ENCODE measurements at places on chromosomes 2 and 18. TPM values are rescaled to one million over a fixed set of nuclear protein-coding genes. Genes with fewer than 3 reads are reported as not detected.

PPP4R1 gene
- 48.6 TPM for polyA plus RNA-seq

GRCh38 chr18:55587418-55588110 lies 428 bp downstream of the TCF4 start:
- DNase-seq, result peak; percentile 78

ERICH2 gene
- 4.6 TPM for polyA plus RNA-seq

SLC14A1 gene
- polyA plus RNA-seq, result 0.31 TPM

IL36RN gene
- polyA plus RNA-seq, result not detected

DNA sequence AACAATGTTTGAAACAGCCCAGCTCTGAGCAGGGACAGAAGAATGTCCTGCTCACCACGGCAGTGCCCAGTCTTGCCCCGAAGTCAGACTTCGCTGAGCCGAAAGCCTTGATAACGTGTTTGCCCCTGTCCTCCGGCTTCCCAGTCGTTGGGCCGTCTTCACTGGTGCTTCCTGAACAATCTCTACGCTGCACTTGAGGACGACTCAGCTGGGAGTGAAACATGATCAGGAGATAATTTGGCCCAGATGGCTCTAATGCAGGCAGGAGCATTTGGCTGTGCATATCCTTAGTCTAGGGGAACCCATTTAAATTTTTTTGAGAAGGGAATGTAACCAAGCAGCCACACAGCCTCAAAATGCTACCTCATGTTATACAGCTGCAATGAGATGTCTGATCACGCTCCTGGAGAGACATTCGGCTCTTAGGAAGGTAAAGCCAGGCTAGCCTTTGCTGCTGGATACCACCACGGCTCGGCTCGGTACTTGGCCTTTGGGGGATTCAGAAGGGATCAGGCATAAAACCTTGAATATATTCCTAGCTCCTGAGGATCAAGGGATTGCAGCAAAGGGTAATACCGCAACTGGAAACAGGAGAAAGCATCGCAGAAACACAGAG lies 43.6 kb downstream of the FECH start:
- no peak for DNase-seq

GRCh38 chr2:23734416-23734815 lies 192.5 kb downstream of the ATAD2B start:
- DNase-seq, result no peak

SP140 gene
- 2.9 TPM for polyA plus RNA-seq

GRCh38 chr18:25866331-25866730 lies 224.1 kb downstream of the SS18 start:
- no peak for DNase-seq

GRCh38 chr2:155377931-155378444 lies 679.5 kb downstream of the KCNJ3 start:
- DNase-seq, result no peak

GRCh38 chr2:150983314-150983897 lies 278.3 kb downstream of the RBM43 start:
- no peak for DNase-seq

GRCh38 chr2:68246396-68246795 lies 5.9 kb downstream of the PPP3R1 start:
- DNase-seq, result no peak

DNAH7 gene
- polyA plus RNA-seq, result 1.9 TPM

GRCh38 chr18:50401295-50401694 lies 26.4 kb downstream of the SKA1 start:
- DNase-seq, result peak; percentile 60

DNA sequence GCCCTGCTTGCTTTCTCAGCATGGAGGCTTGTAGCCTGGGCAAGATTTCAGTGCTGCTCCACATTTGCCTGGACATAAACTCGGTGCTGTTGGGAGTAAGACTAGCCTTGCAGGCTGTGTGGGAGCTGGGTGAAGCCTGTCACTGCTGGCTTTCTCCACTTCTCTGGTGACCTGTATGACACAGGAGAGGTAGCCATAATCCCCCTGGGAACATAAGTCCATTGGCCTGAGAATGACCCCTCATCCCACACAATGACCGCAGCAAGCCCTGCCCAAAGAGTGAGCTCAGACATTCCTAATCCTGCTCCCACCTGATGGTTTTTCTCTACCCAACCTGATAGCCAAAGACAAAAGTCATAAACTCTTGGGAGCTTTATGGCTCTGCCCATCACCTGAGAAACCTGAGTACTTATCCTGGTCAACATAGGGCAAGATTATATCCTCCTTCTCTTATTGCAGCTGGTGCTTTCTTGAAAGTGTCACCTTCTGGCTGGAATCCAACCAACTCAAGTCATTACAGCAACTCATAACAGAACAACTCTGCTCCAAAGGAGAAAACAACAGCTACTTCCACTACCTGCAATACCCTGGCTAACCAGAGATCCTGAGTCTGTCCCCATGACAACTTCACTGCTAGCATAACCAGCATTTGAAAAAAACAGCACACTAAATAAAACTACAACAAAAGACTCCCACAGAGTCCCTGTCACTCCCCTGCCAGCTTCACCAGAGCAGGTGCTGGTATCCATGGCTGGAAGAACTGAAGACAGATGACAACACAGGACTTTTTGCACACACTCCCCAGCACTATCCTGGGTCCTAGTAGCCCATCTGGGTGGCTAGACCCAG lies 834.4 kb upstream of the DDX18 start:
- DNase-seq, result no peak

DNA sequence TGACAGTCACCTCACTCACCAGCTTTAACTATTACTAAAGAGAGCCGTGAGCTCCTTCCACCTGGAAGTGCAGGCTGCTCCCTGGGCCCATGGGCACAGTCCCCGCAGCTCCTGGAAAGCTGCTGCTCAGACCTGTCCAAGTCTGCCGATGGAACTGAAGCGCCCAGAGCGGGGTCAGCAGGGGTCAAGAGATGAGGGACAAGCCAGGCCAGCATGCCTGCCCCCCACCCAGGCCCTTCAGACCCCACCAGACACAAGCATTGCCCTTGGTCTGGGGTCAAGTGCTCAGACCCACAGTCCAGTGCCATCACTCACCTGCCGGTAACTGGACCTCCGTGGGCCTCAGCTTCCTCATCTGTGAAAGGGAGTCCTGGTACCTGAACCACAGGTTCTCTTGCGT lies 59.9 kb downstream of the BIN1 start:
- DNase-seq, result no peak

HOXD12 gene
- polyA plus RNA-seq, result not detected

DNA sequence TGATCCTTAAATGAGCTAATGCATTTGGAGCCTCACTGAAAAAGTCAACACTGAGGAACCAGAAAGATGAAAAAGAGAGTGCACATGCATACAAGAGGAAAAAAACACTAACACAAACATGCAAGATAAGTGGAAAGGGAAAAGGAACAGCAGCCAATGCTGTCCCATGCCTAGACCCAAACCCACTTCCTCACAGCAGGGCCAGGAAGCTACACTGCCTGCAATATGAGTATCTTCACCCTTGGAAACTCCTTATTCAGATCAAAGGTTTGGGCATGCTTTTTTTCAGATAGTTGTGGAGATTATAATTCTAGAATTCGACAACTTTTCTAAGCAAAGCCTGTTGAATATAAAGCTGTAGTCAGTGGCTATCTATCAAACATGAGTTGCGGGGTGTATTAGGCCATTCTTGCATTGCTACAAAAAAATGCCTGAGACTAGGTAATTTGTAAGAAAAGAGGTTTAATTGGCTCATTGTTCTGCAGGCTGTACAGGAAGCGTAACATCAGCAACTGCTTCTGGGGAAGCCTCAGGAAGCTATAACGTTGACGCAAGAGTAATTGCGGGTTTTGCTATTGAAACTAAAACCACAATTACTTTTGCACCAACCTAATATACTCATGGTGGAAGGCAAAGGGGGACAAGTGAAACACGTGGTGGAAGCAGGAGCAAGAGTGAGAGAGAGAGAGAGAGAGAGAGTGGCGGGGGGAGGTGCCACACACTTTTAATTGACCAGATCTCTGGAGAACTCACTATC lies 138.2 kb downstream of the MBD2 start:
- no peak for DNase-seq

- no peak for DNase-seq
Observed at GRCh38 chr2:117058366-117058765, 756.1 kb upstream of the DDX18 start.

DNA sequence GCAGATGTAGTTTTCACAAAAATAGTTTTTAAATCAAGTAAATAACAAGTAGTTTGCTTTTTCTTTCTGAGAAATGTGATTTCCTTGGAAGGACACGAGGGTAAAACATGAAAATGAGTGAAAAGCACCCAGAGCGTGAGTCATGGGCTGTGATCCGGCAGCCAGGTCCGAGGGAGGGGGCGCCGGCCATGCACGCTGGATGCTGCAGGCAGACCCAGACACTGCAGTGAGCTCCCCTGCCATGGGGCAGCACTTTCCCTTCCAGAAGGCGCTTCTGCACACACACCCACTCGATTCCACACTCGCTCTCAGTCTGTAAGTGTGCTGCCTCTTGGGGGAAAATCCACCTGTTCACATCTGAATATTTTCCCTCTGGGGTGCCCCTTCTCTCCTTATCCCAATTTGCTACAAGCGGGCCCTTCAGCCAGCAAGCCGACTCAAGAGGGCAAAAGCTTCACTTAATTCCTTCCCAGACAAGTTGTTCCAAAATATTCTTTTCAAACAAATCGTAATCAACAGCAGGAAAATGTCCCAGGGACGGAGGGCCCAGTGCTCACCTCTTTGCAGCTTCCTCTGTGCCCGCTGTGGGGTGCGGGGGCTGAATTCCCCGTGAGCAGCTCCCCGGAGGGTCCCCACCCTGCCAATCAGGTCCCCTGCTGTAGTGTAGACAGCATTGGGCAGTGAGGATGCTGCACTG lies 87.0 kb upstream of the ID2 start:
- DNase-seq, result no peak

IL36G gene
- polyA plus RNA-seq, result 0.14 TPM

DNA sequence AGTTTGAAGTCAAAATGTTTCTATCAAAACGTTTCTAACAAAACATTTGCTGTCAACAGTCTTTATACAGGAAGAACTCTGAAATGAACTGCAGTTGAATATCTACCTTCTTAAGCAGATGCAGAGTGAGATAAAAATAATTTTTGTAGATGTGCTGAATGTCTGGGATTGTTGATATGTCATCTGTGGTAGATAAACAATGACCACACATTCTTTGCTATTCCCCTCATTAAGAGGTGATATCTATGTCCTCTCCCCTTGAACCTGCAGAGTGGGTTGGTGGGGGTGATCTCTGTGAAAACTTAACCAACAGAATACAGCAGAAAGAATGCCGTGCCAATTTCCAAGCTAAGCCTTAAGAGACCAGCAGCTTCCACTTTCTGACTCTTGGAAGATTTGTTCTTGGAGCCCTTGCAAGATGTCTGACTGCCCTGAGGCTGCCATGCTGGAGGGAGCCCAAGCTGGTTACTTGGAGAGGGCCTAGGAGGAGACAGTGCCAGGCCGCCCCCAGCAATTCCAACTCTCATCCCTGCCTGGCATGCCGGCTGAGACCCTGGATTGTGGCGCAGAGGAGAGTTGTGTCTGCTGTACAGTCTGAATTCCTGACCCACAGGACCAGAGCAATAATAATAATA lies 80.8 kb downstream of the COLEC12 start:
- DNase-seq, result no peak

CARF gene
- 2.8 TPM for polyA plus RNA-seq

GRCh38 chr2:203840655-203841205 lies 26.8 kb upstream of the CTLA4 start:
- DNase-seq, result no peak

ACADL gene
- polyA plus RNA-seq, result 7.9 TPM

GRCh38 chr2:42474765-42475454 lies 18.9 kb downstream of the KCNG3 start:
- no peak for DNase-seq

SLC11A1 gene
- polyA plus RNA-seq, result 206 TPM

C2orf78 gene
- polyA plus RNA-seq, result not detected

DNA sequence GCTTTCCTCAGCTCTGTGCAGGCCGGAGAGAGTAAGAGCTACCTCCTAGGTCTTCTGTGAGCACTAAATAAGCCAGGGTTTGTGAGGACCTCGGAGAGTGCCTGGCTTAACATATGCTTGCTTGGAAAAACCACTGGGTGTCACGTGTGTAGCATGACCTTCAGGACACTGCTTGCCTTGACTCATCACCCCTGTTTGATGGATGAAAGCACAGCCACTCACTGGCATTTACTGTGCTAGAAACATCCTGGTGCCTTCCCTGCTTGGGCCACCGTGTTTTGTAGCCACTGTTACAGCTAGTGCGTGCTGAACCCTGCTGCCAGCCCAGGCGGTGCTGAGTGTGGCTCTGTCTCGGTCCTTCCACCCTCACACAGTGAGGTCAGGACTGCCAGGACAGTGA lies 34.8 kb upstream of the ITM2C start:
- no peak for DNase-seq

DNA sequence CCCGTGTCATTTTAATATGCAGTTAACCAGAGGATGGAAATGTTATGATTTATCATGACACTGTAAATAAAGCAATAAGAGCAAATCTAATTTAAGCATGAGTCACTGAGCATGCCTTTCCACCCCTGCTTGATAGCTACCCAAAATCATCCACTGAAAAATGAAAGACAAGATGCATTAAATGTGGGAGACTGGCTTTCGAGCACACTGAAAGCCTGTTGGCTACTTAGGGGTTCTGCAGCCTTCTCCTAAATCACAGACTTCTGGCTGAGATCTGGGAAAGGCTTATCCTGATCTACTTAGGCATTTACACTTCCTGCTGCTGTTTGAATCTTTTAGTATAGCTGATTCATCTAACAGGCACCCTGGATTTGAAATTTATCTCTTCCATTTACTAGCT lies 778.3 kb upstream of the CDH7 start:
- DNase-seq, result no peak

DNA sequence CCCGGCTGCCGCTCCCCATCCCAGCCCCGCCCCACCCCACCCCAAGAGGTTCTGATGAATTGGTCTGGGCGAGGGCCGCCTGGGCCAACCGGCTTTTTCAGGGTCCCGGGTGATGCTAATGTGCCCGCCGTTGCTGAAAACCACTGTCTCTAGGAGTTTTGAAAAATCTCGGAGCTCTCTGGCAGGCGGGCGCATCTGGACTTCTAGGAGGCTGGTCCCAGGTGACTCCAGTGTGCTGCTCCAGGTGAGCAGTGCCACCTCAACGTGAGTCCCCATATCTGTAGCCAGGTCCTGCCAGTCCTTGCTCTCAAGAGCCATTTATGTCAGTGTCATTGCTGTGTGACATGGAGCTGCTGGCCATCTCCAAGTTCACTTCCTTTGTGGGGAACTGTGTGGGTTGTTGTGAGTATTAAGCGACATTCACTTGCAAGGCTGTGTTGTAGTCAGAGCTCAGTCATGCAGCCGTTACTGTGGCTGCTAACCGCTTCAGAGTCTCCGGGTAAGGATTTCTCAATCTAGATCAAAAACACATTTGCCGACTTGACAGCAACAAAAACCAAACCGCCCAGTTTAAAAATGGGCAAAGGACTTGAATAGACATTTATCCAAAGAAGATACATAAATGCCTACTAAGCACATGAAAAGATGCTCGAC lies at the start of gene RFX8:
RFX8 (minus strand) TSS at position 382 of the 654 bp plus-strand sequence. CDS start 8,264 bp downstream, outside the sequence.
- peak; percentile 76 for DNase-seq
